ENCODE measurements at places on chromosomes 12 and 14.

DNA sequence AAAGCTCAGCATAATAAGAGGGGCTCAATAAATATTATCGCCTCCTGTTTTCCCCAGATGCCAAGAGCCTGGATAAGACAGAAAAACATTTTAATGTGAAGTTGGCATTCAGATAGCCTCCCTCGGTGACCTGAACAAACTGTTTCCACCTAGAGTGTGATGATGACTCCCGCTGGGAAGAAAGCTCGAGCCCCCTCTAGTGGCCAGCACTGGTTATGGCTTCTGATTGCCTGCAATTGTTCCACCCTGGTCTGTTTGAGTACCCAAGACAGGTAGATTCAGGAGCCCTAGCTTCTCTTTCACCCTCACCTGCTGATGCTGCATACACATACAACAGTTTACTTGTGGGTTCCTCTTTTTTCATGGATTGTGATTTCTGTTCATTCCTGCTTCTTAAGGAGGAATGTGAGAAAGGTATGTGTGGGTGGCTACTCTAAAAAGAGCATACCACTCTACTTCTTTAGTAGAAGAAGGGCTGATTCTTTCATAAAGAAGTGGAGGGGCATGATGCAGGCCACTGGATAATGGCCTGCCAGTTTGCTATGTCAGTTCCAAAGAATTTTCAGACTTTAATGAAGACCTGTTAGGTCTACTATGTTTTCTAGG is 6.4 kb downstream of the ERG28 start:
- DNase-seq: peak; percentile 59

DNA sequence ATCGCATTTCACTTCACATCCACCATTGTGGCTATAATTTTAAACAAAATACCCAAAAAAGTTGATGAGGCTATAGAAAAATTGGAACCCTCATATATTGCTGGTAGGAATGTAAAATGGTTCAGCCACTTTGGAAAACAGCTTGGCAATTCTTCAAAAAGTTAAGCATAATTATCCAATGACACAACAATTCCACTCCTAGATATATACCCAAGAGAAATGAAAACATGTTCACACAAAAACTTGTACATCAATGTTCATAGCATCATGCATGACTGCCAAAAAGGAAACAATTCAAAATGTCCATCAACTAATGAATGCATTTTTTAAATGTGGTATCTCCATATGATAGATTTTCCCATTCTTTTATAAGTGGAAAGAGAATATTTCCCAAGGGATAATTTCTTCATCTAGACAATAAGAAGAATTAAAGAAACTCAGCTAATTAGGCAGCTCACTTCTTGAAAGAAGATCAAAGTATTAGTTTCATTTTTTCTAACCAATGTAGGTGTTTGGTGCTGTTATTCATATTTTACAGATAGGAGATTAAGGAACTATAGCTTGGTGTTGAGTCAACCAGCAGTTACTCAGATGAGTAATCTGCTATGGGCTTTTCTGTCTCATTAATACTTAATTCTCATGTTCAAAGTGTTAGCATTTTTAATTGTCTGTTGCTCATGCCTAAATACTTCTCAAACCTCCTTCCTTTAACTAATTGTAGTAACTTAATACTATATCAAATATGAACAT is 32.8 kb downstream of the YEATS4 start:
- no peak for DNase-seq

GRCh38 chr12:21828136-21828775 is 53.8 kb upstream of the KCNJ8 start:
- DNase-seq: no peak

DNA sequence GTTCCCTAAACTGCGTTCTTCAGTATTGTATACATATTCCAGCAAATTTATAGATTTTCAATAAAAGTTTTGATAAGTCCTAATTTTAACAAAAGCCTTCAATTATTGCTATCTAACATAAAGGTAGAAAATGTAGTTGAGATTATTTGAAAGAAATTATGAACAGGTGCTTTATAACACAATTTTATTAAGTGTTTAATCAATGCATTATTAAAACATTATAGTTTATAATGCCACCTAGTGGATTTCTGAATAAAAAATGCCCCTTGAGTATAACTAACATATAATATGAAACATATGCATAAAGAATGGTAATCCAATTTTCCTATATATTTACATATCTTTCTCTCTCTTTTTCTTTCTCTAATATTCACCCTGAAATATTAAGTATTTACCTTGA is 515.3 kb downstream of the SLC6A15 start:
- DNase-seq: no peak
